ENCODE measurements at places on chromosomes 12 and 14.

DNA sequence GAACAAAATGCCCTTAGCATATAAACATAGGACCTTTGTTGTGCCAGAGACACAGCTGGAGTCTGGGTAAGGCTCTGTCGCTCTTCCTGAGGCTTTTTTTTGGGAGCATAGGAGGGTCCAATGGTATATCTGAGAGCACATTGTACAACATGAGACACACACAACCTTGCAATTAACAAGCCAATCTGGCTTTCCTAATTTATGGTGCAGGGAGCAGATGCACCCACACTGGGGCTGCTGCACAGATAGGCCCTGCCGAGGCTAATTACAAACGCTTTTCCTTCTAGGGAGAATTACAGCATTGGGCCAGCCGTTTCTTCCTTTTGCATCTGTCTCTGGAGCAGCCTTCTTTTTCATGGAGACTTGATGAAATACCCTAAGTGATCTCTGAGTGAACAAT, 75.0 kb upstream of the OVCH1 start:
- DNase-seq, result no peak

GRCh38 chr14:75689012-75689411, 28.0 kb downstream of the TTLL5 start:
- DNase-seq, result no peak

DNA sequence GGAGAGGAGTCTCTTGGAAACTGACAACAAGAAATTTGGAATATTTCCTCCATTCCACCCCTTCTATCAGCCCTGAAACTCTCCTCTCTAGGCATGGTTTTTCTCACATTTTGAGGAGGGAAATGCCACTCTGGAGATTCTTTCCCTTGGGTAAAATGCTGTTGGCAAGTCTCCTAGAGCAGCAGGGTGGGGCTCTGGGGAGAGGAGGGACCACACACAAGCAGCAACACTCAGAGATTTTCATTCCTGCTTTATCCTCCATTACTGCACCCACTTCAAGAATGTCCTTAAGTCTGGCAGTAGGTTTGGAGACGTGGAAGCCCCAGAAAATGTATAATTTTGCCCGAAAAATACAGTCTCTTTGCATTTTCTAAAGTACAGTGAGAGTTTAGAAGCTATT, 130.8 kb upstream of the FLRT2 start:
- DNase-seq, result no peak

DNA sequence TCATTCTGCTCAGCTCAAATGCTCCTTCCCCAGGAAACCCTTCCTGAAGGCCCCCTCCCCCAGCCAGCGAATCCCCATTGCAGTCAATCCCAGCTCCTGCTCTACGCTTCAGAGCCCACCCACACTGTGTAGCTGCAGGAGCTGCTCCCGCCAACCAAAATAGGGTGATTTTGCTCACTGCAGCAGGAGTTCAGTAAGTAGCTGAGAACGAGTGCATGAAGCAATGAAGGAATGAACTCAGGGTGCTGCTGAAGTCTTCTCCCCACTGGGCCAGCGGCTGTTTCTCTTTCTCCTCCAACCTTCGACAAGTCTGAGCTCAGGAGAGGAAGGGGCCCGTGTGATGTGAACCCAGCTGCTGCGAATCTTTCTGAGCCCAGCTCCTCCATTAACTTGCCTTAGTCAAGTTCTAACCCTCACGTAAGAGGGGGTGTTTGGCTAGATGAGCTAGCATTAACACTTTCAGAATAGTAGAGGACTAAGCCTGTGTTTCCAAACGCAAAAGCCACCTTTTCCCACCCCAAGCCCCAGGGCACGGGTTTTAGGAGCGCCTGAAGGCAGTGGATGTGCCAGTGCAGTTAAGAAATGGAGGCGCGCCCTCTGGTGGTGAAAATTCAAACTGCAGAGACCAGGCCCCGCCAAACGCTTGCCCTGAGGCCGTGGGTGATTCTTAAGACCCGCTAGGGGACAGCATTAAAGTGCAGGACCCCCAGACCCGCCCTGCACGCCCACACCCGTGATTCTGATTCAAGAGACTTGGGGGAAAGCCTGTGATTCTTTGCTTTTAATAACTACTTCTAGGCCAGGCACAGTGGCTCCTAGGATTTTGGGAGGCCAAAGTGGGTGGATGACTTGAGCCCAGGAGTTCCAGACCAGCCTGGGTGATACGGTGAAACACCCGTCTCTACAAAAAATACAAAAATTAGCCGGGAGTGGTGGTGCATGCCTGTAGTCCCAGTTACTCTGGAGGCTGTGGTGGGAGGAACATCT, 11.9 kb upstream of the SERPINA4 start:
- DNase-seq, result peak; percentile 40

- DNase-seq, result no peak
These were observed 28.8 kb upstream of the RPH3A start for GRCh38 chr12:112762753-112763152.

GRCh38 chr14:67525389-67525788, 7.7 kb upstream of the PLEKHH1 start:
- no peak for DNase-seq

GRCh38 chr12:1853716-1854115, 33.4 kb downstream of the LRTM2 start:
- DNase-seq, result no peak

DNA sequence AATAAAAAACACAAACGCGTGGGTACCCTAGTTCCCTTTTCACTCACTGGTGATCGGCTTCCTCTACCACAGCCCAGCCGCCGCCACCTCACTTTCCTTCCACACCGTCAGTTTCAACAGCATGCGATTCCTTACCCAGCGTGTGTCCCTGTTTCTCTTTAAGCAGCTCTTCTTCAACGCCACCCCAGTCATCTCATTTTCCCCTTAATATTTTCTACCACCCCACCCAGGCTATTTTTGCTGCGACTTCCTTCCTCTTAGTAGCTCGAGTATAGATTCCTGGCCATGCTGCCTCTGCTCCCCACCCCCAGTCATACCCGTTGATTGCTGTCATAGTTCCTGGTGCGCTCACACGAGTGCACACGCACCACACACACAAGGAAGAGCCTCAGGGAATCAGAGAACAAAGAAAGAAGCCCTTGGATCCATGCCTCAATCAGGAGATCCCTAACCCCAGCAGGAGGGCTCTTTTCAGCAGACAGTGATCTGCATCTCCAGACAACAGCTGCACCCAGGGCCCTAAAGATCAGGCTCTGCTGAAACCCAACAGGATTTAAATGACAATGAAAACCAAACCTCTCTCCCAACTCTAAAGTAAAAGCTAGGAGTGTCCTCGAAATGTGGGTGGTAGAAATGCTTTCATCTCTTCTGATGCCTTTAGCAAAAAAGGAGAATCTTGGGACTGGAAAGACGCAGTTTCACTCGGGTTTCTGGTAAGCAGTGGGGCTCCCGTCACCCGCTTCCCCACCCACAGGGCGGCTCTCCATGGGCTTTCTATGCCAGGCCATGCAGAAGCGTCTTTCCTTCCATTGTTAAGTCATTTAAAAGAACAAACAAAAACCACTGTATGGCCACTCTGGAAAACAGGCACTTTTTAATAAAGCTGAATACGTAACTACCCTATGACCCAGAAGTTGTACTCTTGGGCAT, 23.8 kb downstream of the VPS37B start:
- peak; percentile 57 for DNase-seq

DNA sequence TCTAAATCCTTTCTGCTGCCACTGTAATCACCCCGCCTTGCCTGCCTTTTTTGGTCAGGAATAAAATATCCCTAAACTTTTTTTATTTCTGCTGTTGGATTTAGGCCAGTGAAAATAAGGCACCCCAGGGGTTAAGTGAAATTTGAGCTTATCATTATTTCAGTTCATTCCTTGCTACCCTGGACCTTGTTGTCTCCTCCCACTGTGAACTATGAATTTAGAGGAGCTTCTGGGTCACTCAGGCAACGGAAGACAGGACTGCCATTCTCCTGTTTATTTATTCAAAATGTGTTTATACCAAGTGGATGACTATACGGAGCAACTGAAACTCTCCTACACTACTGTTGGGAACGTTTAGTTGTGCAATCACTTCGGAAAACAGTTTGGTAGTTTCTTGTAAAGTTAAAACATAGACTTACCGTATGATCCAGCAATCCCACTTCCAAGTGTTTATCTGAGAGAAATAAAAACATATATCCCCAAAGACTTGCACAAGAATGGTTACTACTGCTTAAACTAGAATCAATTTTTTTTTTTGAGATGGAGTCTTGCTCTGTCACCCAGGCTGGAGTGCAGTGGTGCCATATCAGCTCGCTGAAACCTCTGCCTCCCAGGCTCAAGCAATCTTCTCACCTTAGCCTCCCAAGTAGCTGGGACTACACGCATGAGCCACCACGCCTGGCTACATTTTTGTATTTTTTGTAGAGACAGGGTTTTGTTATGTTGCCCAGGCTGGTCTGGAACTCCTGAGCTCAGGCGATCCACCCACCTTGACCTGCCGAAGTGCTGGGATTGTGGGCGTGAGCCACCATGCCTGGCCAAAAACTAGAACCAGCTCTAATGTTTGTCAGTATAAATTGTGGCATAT, 2.3 kb upstream of the TRAFD1 start:
- no peak for DNase-seq

DNA sequence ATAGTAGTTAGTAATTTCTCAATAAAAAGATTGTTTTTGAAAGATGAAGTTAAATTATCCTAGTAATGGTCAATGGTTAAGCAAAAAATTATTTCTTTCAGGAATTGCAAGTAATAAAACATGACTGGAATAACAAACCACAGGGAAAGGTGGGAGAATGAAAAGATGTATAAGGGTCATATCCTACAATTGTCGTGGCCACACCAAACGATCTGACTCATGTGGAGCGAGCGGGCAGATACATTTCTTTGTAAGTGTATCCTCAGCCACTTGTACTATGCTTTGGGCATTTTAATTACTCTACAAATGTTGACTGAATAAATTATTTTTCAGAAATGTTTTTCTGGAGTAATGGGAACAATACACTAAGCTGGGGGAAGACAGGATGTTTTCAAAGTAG, 45.5 kb downstream of the ACSM4 start:
- no peak for DNase-seq

- DNase-seq, result no peak
These were observed 485.6 kb upstream of the TMEM132C start for GRCh38 chr12:127781336-127781735.

DNA sequence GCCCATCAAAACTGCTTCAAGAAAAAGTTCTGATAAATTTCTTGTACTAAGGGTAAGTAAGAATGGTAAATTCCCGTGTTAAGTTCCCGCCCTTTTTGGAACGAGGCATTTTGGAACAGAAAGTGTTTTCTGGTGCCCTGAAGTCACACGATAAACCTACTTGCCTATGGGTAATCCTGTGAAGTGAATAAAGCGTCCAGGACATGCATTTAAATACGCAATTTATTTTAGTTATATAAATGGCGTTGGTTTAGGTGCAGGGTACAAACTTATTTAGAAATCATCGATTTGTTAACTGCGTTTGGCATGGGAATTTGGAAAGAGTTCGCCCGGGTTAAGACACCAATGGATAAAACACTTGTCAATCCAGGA, 715 bp upstream of the RAP1B start:
- DNase-seq, result no peak

DNA sequence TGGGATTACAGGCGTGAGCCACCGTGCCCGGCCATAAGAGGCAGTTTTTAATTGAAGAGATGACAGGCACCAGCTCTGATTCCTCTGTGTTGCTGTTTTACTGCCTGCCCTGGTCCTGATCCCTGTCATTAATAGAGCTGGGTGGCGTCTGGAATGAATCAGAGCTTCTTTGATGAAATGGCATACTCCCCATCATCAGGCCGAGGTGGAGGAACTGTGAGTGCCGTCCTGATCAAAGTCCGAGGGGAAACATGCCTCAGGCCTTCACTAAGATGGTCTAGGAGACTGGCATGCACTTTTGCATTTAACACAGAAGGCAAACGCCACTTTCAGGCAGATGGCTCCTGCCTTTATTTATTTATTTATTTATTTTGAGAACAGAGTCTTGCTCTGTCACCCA, 34.1 kb downstream of the IL31 start:
- no peak for DNase-seq

- no peak for DNase-seq
These were observed 493.9 kb downstream of the EGLN3 start for GRCh38 chr14:33457021-33457420.

DNA sequence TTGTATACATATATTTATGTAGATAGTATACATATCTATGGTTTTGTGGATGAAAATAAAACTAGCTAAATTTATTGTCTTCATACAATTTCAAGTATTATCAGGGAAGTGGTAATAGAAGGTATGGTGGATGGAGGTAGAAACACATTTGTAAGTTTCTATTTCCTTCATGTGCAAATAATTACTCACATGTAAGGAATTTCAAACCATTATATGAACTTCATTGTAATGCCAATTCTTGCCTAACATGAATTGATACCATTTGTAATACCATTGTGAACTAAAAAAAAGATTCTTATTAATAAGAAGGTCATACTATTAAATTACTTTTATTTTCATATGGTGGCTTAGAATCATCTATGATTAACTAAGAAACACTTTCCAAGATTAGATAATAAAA, 20.1 kb upstream of the PPFIA2 start:
- no peak for DNase-seq

DNA sequence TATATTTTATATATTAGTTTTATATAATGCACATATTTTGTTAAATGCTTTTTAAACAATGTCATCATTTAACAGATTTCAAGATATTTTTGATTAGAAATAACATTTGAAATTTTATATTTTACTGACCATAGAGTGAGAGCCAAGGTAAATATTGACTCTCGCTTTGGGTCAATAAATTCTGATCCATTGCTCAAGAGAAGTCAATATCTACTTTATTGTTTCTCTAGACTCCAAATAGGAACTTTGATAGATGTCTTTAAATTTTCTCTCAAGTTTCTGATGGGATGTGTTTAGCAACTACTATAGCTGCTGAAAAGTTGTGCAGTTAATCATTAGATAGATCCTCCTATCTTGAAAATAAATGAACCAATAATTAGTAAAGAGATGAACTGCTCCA, 61.4 kb upstream of the ATXN7L3B start:
- DNase-seq, result no peak

DNA sequence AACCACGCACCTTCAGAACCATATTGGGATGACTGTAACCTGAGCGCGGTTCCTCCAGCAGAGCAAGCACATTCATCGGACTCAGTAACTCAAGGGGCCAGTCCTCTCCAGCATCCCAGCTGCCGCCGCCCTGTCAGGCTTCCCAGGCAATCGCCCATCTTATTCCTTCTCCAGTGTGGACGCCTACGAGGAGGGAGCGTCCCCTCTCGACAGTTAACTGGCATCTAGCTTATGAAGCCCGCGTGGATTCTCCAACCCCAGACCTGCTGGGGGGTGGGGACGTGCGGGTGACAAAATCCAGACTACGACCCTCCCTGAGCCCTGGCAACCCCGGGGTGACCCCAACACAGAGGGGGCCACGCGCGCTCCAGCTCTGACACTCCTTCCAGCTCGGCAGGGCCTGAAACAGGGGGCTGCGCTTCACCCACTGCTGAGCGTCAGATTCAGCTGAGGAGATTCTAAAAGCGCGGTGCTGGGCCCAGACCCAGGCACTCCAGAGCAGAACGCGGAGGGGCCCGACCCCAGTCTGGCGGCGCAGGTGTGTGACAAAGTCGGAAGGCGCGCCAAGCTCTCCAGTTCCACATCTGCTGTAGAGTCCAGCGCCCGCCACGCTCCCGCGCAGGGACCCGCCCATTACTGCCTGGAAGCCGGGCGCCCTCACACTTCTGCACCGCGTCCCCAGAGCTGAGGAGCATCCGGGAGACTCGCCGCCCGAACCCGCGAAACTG, 43.9 kb upstream of the ESR2 start:
- peak; percentile 14 for DNase-seq
